Inflammatory macrophage (primary cell): ENCODE measurements at places on chromosomes 2 and 18.

DNA sequence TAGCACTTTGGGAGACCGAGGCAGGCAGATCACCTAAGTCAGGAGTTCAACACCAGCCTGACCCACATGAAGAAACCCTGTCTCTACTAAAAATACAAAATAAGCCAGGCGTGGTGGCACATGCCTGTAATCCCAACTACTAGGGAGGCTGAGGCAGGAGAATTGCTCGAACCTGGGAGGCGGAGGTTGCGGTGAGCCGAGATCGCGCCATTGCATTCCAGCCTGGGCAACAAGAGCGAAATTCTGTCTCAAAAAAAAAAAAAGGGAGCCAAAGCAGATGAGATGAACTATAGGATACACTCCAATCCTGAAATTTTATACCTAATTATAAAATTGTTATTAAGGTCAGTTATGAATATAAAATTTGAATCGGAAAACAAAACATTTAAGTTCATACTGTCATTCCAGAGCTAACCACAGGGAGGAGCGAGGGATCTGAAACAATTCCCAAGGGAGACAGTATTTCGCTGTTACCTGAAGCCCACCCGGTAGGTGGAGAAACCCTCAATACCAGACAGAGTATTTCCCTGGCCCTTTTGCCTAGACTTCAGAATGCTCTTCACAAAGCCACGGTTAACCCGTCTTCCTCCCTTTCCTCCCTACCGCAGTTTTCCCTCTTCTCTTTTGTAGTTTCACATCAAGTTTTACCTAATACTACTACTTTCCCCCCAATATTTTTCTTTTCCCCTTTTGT is 1.4 kb downstream of the PPM1G start:
- peak; percentile 5 for DNase-seq

DNA sequence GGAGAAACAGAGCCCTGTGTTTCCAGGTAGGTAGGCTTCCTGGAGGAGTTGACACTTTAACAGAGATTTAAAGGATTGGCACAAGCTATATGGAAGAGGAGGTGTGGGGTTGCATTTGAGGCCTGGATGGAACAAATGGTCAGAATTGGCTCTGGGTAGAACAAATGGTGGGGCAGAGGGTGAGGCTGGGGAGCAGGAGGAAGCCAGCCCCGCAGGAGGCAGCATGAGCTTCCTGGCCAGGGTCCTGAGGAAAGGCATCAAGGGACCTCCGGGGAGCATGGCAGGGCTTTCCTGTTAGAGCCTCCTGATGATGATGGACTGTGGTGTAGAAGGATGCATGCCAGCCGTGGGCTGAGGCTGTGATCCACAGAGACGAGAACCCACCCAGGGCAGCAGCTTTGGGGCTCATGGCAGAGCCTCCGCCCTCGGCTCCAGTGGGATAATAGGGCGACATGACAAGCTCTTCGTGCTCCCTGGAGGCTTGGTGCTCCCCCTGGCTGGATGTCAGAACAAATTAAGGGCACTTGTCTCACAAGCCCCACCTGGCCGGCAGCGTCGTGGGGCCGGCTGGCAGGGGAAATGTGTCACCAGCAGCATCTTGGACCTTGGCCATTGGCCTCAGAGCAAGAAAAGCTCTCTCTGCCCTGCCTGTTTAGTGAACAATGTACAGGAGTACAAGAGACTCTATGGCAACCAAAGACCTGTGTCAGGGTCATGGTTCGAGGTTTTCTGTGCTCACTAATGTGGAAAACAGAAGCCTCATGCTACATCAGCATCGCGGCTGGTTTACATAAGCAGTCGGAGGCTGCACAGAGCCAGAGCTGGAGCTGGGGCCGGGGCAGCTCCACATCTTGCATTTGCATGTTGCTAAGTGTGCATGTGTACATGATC is 153.5 kb downstream of the MYCN start:
- no peak for DNase-seq

DNA sequence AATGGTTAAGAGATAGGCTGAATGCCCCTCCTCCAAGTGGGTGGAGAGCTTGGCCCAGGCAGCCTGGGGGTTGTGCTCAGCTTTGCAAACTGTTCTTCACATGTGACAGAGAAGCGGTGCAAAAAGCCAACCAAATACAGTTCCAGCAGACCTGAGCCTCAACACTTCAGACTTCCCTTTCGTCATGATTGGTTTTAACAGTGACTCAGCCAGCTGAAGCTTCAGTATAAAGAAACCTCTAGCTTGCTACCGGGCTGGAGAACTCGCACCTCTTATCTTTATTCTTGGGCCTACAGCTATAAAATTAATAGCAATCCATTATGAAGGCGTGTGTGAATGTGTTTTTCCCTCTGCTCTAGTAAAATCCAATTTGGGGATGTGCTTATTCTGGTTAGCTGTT is 20.0 kb downstream of the SETBP1 start:
- DNase-seq, result no peak

GRCh38 chr2:126808929-126809328 is 89.8 kb upstream of the TEX51 start:
- no peak for DNase-seq

GRCh38 chr2:221501883-221502269 is 70.2 kb downstream of the EPHA4 start:
- DNase-seq, result no peak

GRCh38 chr18:74951165-74951760 is 257.7 kb downstream of the PTGR3 start:
- no peak for DNase-seq

GRCh38 chr18:58615140-58616132 is 13.5 kb downstream of the ALPK2 start:
- no peak for DNase-seq

- no peak for DNase-seq
These were observed 8.0 kb downstream of the ATAD2B start for GRCh38 chr2:23918837-23919489.

DNA sequence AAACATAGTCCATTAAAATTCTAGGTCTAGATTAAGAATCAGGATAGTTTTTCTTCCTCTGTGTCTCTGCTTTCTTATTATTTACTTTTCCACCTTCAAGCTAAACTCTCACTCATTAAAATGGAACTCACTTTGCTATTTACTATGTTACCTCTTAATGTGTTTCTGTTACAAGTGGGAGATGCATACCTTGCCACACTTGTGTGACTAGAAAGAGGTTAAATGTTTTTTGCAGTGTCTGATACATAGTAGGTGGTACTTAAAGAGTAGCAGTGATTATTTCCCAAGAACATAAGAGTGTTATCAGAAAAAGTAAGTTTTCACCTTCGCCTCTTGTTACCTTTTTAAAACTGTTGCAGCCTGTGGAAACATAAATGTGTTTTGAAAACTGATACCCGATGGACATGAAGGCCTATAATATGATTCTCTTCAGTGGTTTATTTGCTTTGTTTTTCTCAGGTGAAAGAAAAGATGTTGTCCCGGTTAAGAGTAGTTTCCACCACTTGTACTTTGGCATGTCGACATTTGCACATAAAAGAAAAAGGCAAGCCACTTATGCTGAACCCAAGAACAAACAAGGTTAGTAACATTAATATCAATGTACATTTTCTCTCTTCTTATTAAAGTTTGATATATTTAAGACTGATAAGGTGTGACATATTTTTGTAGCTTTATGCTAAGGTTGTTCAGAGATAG is 16.6 kb downstream of the ME2 start:
- DNase-seq, result no peak

GRCh38 chr2:31999438-31999837 is 11.4 kb downstream of the MEMO1 start:
- DNase-seq, result no peak

DNA sequence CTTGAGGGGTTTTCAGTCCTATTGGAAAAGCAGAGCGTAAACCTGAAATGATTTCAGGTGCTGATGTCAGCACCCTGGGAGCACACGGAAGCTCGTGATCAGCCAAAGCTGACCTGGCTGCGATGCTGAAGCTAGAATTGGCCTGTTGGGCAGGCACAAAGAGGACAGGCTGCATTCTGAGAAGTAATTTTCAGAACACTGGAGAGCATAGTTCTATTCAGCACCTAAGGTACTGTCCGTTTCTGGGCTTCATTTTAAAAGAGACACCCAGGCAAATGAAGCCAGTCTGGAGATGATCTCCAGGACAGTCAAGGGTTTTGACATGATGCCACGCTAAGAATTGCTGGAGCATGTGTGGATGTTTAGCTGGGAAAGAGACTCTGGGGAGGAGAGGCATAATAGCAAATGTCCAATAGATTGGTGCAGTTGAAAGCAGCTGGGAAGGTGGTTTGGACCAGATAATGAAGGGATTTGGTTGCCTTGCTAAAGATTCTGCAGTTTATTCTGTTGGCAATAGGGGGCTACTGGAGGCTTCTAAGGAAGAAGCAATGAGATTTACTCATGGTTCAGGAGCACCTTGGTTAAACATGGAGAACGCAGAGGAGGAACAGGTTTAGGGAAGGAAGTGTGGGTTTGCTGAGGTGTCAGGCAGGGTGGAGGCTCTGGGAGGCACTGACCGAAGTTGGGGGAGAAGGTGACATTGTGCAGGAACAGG is 86.6 kb downstream of the ACOXL start:
- DNase-seq, result no peak

- no peak for DNase-seq
These were observed 85.8 kb upstream of the ID2 start for GRCh38 chr2:8595811-8596600.

DNA sequence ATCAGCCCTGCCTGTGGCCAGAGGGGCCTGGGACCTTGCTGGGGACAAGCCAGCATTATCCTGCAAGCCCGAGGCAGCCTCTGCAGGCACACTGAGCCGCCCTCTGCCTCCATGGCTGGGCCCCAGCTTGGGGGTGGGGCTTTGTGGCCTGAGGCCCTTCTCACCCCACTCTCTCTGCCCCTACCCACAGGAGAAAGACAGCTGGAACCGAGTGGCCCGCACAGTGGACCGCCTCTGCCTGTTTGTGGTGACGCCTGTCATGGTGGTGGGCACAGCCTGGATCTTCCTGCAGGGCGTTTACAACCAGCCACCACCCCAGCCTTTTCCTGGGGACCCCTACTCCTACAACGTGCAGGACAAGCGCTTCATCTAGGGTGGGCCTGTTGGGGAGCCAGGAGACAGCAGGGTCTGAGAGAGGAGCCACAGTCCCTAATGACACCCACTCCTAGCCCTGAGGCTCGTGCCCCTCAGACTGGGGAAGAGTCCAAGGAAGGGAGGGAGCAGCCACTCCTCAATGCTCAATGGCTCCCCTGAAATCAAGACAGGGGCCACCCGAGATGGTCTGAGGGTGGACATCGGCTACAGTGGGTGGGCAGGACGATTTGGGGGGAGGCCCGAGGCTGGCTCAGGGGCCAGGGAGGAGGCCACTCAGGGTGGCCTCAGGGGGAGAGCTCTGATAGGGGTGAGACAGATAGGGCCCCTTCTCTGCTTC is 4.4 kb upstream of the CHRNG start:
- DNase-seq, result no peak

- DNase-seq, result no peak
These were observed 26.2 kb upstream of the TMEM163 start for GRCh38 chr2:134745023-134745422.

DNA sequence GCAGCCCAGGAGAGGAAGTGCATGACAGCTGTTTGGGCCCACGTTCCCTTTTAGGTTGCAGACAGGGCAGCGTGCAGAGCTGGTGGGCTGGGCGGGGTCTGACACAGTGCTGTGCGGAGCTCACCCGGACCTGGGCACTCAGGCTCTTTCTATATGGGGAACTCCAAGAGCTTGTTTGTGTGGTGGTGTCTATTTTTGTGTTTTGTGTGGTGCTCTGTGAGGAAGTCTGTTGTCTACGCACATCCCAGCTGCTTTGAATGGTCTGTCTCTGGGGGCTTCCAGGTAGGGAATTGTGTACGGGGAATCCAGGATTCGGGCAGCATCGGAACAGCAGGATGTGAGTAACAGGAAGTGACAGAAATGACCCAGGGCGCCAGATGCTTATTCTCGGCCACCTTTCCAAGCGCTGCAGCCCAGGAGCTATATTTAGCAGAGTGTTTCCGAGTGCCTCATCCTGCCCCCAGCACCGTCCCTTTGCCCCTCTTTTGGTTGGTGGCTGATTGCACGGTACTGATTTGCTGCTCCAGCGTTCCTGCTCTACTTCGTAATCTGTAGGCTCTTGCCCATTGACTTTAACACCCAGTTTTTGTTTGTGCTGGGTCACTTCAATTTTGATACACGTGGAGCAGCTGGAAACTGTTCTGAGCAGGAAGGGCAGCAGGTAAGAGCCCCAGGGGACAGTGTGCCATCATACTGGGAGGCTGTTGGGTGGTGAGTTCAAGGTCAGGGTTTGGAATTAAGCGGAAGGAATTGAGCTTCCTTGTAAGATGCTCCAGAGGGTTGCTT is 64.7 kb downstream of the DGKD start:
- no peak for DNase-seq

DNA sequence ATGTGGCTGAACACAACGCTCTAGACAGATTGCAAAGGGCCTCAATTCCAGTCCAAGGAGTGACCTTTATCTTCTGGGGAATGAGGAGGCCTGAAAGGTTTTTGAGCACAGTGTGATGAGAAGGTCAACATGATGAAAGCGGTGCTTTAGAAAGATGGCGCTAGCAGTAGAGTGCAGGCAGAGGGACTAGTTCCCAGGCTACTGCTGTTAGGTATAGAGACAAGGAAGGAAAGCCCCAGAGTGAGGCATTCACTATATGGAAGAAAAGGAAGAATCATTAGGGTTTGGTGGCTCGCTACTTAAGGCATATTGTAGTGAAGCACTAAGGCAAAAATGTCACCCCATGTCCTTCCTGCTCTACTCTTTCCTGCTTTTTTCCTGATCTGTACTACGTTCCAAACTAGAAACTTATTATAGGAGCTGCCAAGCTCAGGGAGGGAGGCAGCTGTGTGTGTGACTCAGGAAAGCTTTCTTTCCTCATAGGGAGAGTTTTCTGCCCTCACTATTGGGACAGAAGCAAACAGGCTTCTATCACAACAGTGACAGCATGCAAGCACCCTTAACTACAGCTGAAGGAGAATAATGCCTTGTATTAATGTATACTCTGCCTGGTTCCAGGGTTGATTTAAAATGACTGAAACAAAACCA is 160.8 kb upstream of the CAVIN2 start:
- no peak for DNase-seq

DNA sequence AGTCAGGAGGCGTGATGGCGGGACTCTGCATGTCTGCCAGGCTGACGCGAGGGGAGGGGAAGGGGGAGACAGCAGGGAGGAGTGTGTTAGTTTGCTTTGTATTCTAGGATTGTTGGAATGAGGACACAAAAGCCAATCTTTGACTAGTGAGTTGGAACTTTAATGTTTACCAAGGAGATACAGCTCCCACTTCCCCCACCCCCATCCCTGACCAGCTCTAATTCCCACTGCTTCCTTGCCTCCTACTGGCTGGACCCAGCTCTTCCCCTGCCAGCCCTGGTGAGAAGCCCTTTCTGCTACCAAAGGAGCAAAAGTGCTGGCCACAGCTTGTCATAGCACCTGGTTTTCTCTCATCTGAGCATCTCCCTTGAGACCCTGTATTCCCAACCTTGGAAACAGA is 84.5 kb downstream of the CELF4 start:
- no peak for DNase-seq

- DNase-seq, result no peak
These were observed 47.5 kb downstream of the RHBDD1 start for GRCh38 chr2:226883296-226883795.

DNA sequence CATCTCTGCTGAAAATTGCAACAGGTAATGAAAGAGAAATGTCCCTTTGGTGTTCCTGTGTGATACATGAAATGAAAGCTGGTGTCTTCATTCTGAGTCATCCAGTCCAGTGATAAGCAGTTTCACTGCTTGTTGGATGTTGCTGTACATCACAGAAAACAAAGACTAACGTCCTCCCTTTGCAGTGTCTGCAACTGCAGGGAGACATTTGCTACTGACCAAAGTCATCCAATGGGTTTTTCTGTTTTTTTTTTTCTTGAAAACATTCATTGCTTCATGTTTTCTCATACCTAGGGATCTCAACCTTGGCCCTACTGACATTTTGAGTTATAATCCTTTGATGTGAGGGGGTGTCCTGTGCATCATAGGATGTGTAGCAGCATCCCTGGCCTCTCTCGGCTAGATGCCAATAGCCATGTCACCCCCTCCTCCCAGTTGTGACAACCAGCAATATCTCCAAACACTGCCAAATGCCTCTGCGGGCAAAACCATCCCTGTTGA is 63.6 kb upstream of the FZD5 start:
- no peak for DNase-seq
